ENCODE measurements at places on chromosomes 1 and 21. TPM values are rescaled to one million over a fixed set of nuclear protein-coding genes. Genes with fewer than 3 reads are reported as not detected.

KRTAP11-1 gene
- not detected for total RNA-seq

ANKRD45 gene
- 0.26 TPM for total RNA-seq

MACO1 gene
- 23.4 TPM for total RNA-seq

MEGF6 gene
- total RNA-seq: 24.9 TPM

DNALI1 gene
- 19.5 TPM for total RNA-seq

LAX1 gene
- total RNA-seq: under 0.01 TPM

All from body of pancreas (tissue), 4 donors.